ENCODE measurements at places on chromosomes 11 and 22.

DNA sequence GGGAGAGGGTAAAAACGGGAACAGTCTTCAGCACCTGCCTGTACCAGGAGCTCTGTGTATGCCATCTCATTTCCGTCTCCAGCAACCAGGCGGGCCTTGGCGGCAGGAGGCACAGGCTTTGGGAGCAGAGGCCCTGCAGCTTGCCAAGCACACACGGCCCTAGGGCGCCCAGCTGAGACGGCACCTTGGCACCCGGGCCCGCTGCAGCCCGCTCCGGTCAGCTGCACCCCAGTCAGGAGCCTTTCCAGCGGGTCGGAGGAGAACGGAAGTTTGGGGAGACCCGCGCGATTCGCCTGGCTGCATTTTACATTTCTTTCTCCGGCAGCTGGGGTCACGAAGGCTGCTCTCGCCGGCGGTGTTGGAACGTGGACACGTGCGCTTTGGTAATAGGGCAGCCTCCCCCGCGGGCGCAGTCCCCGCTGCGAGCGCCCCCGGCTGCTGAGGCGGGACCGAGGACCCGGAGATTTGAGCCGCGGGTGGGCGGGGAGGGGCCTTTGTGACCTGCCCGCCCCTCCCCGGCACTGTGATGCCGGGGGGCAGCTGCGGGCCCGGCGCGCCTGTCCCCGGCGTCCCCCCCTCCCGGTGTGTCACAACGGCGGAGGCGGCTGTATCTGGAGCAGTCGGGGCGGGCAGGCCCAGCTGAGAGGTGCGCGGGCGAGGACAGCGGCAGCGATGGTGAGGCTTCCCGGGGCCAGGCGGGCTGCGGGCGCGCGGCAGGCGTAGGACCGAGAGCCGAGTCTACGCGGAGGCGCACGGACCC is at the start of gene TUBA8:
Gene TUBA8, plus strand, starts transcription at position 616 of the 760 bp plus-strand sequence. Its CDS starts 57 bp downstream, at position 673.
- peak; percentile 35 for DNase-seq

GRCh38 chr11:69910519-69911309 is 91.5 kb upstream of the FGF3 start:
- no peak for DNase-seq

GRCh38 chr11:9825895-9826294 is 162.0 kb downstream of the SWAP70 start:
- DNase-seq, result no peak

GRCh38 chr11:130828741-130829140 is 87.5 kb downstream of the SNX19 start:
- DNase-seq, result no peak

GRCh38 chr22:32534252-32535235 is 59.9 kb downstream of the FBXO7 start:
- DNase-seq, result no peak

GRCh38 chr11:72058416-72059034 is 21.8 kb downstream of the NUMA1 start:
- DNase-seq, result peak; percentile 52

DNA sequence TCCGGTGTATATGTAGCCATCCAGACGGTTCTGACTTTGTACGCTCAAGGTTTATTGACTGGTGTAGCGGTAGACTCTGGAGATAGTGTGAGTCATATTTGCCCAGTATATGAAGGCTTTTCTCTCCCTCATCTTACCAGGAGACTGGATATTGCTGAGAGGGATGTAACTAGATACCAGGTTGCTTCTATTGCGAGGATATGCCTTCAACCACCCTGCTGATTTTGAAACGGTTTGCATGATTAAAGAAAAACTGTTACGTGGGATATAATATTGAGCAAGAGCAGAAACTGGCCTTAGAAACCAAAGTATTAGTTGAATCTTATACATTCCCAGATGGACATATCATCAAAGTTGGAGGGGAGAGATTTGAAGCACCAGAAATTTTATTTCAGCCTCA is 84.3 kb downstream of the GGT1 start:
- no peak for DNase-seq

DNA sequence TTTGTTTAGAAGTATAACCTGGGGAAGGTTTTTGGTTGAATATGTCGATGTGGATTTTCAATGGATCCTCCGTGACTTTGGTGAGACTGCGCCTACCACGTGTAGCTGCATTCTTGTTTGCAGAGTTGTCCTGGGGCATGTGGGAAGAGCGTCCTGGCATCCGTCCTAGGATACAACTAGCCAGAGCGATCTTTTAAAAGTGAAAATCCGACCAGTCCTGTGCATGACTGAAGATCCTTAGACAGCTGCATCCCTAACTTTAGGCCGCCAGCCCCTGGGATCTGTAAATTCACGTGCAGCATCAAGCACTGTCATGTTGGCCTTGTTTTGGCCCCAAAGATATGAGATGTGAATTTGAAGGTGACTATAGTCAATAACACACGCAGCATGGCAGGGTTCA is 22.4 kb upstream of the THY1 start:
- DNase-seq, result no peak

GRCh38 chr22:22983816-22984215 is 86.5 kb upstream of the GNAZ start:
- DNase-seq, result no peak

DNA sequence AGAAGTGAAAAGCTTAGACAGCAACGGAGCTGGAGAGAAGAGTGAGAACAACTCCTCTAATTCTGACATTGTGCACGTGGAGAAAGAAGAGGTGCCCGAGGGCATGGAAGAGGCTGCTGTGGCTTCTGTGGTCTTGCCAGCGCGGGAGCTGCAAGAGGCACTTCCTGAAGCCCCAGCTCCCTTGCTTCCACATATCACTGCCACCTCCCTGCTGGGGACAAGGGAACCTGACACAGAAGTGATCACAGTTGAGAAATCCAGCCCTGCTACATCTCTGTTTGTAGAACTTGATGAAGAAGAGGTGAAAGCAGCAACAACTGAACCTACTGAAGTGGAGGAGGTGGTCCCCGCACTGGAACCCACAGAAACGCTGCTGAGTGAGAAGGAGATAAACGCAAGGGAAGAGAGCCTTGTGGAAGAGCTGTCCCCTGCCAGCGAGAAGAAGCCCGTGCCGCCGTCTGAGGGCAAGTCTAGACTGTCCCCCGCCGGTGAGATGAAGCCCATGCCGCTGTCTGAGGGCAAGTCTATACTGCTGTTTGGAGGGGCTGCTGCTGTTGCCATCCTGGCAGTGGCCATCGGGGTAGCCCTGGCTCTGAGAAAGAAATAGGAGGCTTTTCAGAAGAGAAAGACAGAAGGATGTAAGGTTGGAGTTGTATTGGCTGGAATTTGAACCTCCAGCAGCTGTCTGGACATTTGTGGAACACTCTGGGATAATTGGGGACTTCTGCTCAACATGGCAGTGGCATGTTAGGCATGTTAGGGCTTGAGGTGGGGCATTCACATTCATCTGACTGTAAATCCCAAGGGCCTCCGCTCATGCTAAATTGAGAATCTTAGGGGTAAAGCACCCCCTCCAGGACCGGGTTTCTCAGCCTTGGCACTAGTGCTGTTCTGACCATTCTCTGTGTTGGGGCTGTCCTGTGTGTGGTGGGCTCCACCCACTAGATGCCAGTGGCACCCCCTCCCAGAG is 47.1 kb downstream of the BID start:
- no peak for DNase-seq

DNA sequence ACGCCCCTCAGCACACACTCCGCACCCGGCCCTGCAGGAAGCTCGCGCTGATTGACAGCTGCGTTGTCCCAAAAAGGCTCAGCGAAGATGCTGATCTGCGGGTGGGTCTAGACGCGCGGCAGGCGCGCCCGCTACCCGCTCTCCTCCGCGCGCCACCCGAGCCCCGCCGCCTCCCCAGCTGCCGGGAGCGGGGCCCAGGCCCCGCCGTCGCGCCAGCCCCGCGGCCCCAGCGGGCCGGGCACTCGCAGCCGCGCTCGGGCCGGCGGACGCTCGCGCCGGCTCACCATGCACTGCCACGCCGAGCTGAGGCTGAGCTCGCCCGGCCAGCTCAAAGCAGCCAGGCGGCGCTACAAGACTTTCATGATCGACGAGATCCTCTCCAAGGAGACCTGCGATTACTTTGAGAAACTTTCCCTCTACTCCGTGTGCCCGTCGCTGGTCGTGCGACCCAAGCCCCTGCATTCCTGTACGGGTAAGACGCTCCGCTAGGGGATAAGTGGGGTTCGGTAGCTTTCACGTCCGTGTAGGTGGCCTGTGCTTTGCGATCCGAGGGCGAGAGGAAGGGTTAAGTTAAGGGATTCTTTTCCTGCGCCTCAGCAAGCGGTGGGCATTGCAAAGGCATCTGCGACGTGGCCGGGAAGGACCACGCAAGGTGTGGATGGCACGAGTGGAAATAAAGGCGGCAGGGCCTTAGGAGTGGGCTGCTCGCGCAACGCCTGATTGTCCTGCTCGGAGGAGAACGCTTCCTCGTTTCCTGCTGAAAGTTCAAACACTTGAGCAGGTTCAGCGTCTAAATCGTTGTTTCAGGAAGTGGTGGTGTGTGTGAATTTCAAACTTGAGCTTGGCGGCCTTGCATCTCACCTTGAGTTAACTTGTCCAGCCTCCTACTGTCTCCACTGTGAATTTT is at the start of gene BARX2:
Gene BARX2, plus strand, starts transcription at position 98 of the 907 bp plus-strand sequence. Its CDS starts 188 bp downstream, at position 286.
- DNase-seq, result peak; percentile 70

- peak; percentile 25 for DNase-seq
Measured at GRCh38 chr11:34208266-34209135, 103.1 kb downstream of the NAT10 start.

DNA sequence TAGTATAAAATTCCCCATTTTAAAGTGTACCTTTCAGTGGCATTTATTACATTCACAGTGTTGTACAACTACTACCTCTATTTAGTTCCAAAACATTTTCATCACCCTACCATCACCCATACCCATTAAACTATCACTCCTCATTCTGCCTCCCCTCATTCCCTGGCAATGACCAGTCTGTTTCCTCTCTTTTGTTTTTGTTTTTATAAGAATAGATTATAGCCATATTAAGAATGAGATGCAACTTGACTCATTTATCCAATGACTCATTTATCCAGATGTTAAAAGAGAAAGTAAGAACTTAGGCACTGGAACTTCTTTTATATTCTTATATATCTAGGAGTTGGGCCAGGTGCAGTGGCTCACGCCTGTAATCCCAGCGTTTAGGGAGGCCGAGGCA is 156.3 kb downstream of the FAT3 start:
- DNase-seq, result peak; percentile 12

DNA sequence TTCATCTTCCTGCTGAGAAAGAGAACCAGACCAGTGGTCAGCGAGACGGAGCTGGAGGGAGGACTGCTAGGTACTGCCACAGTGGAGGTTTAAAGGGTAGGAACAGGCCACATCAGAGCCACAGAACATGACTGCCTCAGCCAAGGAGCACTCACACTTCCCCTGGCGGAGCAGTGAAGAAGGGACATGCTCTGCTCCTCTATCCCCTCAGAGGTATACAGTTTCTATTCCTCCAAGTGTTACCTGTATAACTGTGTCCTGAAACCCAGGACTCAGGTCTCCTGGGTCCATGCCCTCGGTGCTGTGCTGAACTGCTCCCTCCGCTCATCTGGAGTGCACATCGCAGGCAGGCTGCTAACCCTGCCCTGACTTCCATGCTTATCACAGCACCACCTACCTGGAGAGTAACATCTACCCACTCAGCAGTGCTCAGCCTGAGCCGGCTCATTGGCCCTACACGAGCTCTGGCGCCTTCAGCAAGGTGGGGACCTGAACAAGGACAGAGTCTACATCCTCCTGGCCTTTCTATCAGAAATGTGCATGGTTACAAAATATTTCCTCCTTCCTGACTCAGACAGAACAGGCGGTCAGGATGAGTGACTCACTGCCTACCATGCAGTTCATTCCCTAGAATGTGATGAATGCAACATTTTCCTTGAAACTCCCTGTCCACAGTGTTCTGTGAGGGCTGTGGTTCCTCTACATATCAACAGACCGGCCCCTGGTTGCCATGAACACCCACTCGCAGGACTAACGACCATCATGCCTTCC is 52.9 kb downstream of the C11orf58 start:
- DNase-seq, result peak; percentile 95

DNA sequence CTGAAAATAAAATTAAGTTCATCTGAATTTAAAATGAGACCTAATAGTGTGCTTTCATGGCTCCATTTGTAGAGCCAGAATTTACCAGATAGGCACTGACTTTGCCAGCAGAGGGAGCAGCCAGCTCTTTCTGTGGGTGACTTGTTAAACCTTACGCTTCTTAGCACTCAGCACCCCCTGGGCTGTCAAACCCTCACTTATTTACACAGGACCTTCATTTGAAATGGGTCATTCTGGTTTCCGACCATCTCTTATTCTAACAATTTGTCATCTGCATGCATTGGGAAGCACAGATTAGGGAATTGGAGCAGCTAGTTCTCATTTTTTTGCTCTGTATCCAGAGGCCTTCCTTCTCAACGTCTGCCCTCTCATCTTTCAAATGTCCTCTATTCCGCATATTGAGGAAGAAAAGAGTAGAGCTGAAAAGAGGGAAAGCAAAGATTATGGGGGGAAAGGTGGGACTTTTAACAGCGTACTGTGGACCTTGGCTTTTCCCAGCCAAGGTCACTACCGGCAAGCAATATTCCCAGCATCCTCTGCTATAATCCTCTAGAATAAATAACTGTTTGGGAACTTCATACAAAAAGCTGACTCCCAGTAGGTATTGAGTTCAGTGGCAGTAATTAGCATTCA is 3.1 kb downstream of the ASRGL1 start:
- DNase-seq, result peak; percentile 68

DNA sequence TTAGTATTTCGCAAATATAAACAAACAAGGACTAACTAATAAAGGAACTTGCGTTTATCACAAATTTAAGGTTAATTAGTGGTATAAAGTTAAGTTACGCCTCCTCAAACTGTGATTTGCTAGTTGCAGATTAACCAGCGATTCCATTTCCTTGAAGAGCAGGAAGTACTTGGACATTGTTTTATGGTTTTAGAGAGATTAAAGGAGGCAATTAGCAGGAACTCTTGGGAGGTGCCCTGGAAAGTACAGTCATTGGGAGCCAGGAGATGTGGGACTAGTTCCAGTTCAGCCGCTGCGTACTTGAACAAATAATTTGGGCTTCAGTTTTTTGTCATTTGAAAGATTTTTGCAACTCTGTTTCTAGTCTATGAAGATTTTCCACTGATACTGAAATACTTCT is 3.3 kb downstream of the FAM118B start:
- no peak for DNase-seq

DNA sequence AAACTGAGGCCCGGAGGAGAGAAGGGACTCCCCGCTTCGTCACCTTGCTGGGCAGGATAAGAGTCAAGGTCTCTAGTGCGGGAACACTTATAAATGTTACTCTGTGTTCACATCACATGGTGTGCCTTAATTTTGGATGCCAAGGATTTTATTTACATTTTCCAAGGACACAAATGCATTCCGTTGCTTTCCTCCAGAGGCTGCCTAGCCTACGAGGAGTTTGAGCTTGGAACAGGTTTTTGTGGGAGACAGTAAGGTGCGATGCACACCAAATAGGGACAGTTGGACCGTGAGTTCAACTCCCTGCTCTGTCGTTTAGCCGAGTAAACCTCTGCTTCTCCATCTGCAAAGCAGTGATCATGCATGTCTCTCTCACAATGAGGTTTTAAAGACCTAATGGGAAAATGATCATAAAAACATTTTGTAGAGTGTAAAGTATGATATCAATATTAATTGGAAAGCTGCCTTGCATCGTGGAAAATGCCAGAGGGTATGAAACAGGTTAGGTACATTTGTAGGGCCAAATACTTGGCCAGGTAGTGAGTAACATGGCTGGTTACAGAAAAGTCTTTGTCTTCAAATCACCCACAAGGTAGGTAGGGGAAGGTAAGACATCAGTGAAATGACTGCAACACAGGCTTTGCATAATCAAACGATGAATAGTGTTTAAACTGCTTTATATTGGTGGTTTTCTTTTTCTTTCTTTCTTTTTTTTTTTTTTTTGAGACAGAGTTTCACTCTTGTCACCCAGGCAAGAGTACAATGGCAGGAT is 61.8 kb downstream of the ST3GAL4 start:
- no peak for DNase-seq

- DNase-seq, result no peak
Measured at GRCh38 chr11:93194673-93195291, 3.0 kb downstream of the SLC36A4 start.

GRCh38 chr11:86418917-86419316 is 44.2 kb downstream of the CCDC81 start:
- no peak for DNase-seq
